ENCODE measurements at places on chromosomes 1 and 21. TPM values are rescaled to one million over a fixed set of nuclear protein-coding genes. Genes with fewer than 3 reads are reported as not detected.

GJB5 gene
- total RNA-seq: 0.20 TPM

PERM1 gene
- not detected for total RNA-seq

WDR64 gene
- total RNA-seq: not detected

FAM163A gene
- not detected for total RNA-seq

IFI44L gene
- total RNA-seq: not detected

OLFML2B gene
- total RNA-seq: 0.75 TPM

CASQ1 gene
- total RNA-seq: 0.29 TPM

GIPC2 gene
- total RNA-seq: 0.79 TPM

FASLG gene
- not detected for total RNA-seq

BEST4 gene
- 1.6 TPM for total RNA-seq

H6PD gene
- total RNA-seq: 21.5 TPM

TNFRSF1B gene
- total RNA-seq: 0.27 TPM

DNA sequence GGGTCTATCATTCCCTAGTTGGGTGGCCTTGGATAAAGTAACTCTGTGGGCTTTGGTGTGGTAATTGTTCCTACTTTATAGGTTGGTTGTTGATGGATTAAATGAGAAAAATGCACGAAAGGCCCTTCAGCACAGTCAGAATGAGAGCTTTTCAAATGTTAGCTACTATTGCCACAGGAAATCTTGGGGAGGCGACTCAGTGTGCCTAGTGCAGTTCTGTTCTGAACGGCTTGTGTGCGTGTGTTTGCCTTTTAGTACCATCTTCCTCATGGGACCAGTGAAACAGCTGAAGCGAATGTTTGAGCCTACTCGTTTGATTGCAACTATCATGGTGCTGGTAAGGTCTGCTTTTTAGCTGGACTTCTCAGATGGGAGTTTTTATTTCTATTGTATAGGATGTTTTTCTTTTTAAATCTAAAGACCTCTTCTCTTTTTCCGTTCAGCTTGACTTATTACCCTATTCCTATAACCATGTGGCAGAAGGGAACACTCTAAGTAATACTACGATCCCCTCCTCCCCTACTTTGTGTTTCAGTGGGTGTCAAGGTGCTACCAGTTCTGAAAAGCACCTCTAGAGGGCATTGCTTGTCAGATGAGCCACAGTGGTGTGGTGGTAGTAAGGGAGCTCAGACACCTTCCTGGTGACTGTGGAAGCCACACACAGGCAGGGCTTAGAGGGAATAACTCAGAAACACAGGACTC is 9.2 kb downstream of the SFT2D2 start:
- peak; percentile 80 for DNase-seq

- peak; percentile 96 for DNase-seq
Observed at GRCh38 chr1:109213345-109213823, 334 bp upstream of the SARS1 start.

DNA sequence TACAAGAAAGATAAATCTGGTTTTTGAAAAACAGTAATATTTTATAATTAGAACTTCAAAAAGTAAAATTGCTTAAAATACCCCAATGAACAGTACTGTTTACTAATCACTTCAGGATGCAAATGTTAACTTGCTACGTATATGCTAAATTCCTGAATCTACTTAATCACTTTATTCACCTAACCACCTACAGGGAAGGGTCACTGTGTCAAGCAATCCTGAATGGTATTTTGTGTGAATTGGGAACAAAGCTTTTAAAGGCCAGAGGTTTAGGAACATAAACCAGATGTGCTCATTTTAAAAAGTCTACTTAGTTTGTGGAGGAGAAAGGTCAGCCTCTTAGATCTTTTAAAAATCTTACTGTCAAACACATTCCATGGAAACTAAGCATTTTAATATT is 1143.0 kb upstream of the ADGRL2 start:
- no peak for DNase-seq

DNA sequence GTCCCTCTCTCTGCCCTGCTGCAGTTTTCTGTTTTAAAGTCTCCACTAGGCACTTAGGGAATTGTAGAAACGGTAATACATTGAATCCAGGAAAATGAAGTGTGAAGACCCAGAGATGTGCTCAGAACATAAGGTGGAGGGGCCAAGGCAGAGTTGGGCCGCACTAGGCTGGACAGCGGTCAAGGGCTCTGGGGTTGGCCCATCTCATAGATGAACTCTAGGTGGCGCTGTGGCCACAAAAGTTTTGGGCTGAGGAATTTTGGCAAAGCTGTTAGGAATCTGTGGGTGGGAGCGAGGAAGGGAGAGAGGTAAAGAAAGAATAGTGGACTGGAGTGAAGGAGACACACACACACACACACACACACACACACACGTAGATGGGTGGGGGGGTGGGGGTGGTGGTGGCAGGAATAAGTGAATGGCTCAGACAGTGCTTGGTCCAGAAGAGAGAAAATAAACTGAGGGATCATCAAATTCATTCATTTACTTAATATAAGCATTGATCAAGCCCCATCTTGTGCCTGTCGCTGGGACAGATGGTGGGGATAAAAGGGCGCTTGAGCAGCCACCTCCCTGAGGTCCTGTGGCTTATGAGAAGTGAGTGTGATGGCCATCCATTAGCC is 258.5 kb downstream of the TRABD2B start:
- peak; percentile 92 for DNase-seq

- no peak for DNase-seq
Observed at GRCh38 chr1:221045842-221046831, 166.9 kb downstream of the HLX start.

GRCh38 chr1:234585330-234586055 is 24.5 kb downstream of the IRF2BP2 start:
- DNase-seq: no peak

GRCh38 chr1:193070386-193070753 is 11.0 kb downstream of the RO60 start:
- DNase-seq: no peak

- DNase-seq: peak; percentile 62
Observed at GRCh38 chr1:228478912-228479711, 8.1 kb upstream of the RNF187 start.

DNA sequence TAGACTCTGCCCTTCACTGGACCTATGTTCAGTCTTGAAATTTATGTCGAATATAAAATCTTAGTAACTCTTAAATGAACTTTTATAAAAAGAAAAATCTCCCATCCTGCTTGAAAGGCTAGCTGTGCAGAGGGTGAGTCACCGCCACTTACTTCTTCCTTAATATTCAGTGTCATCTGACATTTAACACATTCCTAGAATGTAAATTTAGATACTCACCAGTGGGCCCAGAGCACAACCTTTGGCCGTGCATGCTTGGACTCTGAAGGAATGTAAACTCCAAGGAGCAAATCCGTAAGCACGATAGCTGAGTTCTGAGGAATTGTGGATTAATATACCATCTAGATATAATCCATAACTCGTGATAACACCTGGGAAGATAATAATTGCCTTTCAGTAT is 403.3 kb downstream of the KCTD3 start:
- peak; percentile 70 for DNase-seq

GRCh38 chr1:100391675-100392074 is 39.4 kb downstream of the CDC14A start:
- DNase-seq: no peak

- DNase-seq: peak; percentile 70
Observed at GRCh38 chr1:62335656-62336055, 16.4 kb upstream of the KANK4 start.

DNA sequence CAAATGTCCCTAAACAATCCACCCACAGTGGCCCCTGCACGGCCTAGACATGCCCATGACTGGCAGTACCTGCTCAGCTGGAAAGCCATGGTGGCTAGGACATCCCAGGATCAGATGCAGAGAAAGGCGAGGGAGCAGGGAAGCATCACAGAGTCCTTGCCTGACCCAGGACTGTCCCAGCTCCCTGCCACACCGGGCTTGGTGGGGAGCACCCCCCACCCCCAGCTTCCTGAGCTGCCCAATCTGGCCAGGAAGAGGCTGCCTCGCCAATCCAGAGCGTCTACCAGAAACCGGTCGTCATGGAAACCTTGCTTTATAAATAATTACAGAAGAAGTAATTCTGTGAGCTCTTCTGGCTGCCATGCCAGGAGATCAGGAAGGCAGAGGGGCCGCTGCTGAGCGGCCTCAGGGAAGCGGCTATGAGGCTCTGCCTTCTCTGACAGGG is 34.8 kb downstream of the ACOT7 start:
- no peak for DNase-seq

DNA sequence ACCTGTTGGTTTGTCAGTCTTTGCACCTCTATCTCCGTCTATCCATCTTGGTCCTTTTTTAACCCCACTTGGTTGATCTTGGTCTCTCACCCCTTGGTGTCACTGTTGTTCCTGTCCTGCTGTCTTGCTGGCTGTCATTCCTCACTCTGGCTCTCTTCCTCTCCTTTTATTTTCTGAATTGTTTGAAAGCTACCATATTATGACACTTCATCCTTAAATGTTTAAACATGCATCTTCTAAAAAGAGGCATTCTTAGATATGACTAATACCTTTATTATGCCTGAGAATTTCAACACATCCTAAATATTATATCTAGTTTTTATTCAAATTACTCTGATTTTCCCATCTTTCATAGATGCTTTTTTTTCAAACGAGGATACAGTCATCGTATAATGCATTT is 37.0 kb downstream of the BACH1 start:
- DNase-seq: no peak

DNA sequence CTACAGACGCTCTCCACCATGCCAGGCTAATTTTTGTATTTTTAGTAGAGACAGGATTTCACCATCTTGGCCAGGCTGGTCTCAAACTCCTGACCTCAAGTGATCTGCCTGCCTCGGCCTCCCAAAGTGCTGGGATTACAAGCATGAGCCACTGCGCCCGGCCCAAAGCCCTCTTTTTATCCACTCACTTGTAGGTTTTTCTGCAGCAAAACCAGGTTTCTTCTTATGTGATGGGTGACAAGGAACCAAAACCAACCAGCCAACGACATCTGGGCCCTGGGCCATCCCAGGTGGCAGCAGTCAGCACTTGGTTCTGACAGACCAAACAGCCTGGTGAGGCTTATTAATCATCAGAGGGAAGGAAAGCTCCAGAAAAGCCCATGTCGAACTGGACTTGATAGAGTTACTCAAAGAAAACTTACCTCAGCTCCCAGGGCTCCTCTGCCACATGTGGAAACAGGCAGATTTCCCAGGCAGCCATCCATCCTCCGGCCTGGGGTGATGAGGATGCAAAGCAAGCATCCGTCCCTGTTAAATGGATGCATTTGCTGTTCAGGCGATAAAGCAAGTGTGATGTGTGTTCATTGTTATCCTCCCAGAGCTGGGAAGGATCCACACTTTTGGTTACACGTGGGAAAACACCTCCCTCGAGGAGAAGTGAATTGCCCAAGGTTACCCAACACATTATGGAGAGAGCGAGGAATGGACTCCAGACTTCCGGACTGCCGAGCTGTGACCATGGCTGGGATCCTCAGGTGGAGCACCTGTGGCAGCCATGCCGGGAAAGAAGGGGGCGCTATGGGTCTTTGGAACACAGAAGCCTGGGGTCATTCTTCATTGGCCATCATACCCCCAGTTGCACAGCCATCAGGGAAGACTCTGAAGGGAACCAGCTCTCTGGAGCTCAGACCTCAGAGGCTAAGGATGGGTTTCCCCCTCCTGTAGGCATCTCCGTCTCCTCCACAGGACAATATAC is 118.8 kb downstream of the HUNK start:
- peak; percentile 85 for DNase-seq

DNA sequence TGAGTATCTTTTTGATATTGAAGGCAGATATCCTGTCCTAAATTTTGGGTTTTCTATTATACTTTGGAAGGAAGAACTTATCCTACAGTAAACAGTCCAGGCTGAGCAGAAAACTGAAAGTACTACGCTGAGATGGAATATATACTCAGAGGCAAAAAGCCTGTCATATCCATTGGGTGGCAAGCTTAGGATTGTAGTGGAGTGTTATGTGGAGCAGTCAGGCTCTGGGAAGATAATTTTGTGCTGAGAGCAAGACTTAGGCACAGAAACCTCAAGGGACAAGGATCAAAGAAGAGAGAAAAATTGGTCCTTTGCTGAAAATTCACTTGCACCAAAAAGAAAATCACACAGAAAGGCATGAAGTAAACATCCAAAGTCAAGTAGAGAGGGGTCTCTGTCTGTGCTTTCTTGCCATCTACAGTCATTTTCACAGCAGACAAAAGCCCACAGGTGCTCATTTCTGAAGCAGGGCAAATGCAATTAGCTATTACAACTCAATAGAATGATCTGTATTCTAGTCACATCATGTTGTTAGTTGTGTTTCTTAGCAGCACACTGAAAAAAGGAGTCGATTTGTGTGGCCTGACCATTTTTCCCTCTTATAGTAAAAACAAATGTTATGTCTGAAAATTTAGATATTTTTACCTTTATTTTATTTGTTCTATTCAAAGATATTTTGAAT is 38.5 kb downstream of the CRB1 start:
- no peak for DNase-seq

DNA sequence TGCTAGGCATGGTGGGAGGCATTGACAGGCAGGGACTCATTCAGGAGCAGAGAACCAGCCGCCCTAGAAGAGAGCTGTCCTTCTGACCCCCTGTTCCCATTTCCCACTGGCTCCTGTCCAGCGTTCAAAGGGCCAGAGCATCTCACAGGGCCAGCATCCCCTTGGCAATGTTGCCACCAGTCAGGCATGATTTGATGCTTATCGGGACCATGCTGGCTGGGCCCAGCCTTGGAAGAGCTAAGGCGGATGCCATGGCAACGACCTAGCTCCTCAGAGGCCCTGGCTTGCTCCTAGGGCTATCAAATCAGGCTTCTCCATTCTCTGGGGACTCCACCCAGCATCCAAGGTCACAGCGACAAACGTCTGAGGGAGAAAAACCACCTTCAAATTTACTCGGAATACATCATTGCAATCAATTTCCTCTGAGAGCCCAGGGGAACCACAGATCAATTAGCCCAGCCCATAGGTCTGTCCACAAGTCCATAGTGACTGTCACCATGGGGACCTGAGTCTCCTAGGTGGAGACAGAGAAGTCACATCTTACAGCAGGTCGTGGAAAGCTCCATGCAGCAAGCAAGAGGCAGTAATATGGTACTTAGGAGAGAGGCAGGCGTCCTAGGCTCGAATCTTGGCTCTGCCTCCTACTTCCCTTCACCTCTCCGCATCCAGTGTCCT is 14.1 kb upstream of the VWA5B1 start:
- DNase-seq: no peak

- no peak for DNase-seq
Observed at GRCh38 chr1:114104949-114105348, 48.7 kb downstream of the SYT6 start.

GRCh38 chr1:22184892-22185612 is 42.2 kb upstream of the WNT4 start:
- peak; percentile 78 for DNase-seq
